GM12892 (cell line): ENCODE measurements at places on chromosomes 1 and 21.

- DNase-seq = no peak
These were observed 7.4 kb upstream of the PPP1R15B start for GRCh38 chr1:204419064-204419403.

DNA sequence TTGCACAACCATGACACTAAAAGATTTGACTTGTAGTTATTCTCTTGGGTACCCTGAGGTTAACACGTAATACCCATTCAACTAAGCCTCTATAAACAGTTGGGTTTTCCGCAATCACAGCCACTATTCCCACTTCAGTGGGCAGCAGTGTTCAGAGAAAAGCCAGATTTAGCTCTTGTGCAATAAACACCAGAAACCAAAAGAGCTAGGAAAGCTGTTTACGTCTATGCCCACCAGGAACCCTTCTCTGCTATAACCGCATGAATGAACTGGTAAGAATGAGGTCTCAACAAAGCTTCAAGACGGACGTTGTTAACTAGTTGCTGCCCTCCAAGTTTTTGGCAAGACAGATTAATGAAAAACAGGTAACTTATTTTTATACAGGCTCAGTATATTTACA, 101.3 kb downstream of the SLC45A1 start:
- no peak for DNase-seq

DNA sequence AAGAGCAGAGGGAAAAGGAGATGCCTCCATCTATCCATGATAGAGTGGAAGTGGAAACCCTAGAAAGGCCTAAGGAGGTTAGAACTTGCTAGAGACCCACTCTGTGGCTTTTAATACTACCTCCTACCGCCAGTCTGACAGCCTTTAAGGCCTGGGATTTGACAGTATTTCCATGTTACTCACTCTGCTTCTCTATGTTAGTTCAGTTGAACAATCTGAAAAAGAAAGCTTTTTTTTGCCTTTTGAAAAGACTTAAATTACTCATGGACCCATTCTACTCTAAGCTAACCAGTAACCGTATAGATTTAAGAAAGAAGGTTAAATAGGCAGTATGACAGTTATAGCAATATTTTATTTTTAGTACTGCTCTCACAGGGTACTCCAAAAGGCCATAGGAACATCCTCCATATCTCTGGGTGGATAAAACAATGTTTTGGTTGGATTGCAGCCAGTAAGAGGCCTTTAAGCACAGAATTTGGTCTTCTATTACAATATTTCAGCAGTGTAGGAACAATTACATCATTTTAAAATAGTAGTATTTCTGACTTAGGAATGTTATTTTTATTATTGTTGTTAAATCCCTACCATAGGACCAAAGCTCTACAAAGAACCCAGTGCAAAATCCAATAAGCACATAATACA, 15.9 kb upstream of the GPR25 start:
- no peak for DNase-seq

- no peak for DNase-seq
These were observed 124.1 kb upstream of the PAPPA2 start for GRCh38 chr1:176338877-176339276.

DNA sequence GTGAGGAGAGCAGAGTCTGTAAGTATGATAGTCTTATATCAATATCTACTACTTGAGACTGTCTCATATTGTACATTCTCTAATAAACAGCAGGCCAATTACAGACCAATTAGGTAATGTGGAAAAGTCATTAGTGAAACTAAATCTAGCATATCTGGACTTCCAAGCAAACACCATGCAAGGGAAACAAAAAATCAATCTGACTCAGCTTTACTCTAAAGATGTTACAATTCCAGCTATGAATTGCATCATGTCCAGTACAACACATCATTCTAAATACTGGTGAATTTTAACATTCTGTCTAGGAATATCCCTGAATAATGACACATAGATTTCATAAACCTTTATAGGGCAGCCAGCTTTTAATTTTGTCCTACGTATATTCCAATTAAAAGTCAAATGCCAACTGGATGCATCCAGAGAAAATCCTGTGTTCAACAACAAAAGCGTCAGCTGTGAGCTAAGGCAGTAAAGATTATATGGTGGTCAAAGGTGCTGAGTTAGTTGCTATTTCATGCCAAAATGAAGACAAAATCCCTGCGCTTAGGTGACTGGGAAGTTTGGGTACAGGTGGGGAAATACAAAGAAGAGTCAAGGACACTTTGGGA, 159.3 kb downstream of the TTLL7 start:
- no peak for DNase-seq

GRCh38 chr1:59879996-59880505, 46.5 kb downstream of the CYP2J2 start:
- no peak for DNase-seq

GRCh38 chr1:62691062-62691844, 3.1 kb upstream of the DOCK7 start:
- DNase-seq = no peak

- DNase-seq = no peak
These were observed 797 bp downstream of the CC2D1B start for GRCh38 chr1:52365071-52365745.

- no peak for DNase-seq
These were observed 168.1 kb downstream of the DUSP10 start for GRCh38 chr1:221573756-221574155.
